ENCODE measurements at places on chromosomes 4 and X.

DNA sequence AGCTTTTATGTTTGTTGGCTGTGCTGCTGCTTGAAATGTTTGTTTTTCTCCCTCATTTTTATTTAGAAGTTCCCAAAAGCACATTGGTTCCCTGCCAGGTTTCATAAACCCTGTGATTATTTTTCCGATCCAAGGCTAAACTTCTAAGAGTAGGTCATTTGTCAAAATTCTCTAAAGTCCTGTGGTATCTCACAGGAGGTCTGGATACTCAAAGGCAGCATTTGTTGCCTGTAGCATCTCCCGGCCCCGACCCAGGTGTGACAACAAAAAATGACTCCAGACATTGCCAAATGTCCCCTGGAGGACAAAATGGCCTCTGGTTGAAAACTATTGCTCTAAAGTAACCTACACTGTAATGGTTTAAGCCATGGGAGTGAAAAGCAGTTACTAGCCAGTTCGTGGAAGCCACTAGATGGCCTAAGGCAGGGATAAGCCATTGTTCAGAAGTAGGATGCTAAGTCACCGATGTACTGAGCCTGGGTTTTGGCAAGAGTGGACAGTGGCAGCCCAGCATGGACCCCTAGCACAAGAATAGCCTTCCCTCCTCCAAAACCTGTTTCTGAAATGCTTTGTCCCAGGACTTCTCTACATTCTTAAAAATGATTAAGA is 256.1 kb downstream of the THOC2 start:
- no peak for DNase-seq

DNA sequence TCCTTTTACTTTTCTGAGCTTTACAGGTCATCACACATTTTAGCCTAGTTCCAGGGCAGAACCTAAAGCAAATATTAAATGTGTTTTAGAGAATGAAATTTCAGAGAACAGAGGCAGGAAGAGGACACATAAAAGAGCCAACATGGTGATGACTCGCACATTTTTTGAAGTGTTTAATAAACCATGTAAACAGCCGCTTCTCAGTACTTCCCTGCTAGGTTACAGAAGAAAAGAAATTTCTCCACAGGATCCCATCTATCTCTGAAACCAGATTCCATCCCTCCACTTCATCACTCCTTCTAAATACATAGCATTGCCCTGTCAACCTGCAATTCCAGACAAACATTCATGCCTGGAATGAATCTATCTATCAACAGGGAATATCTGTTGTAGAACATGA is 949.5 kb upstream of the PCDH7 start:
- no peak for DNase-seq

DNA sequence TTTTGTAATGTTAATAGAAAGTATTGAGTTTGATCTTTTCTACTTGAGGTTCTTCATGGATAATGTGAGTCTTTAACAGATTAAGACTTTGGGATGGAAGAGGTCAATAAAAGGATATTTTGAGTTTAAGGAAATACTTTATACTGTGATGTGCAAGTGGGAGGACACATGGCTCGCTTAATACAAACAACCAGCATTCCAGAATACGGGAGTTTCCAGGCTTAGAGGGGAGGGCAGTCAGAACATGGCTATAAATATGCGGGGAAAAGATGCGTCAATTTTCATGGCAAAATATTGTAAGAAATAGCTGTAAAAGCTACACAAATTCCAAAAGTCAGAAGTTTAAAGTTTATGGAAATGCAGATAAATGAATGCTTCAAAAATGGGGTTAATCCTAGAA is 192.3 kb downstream of the AASDH start:
- DNase-seq = no peak

DNA sequence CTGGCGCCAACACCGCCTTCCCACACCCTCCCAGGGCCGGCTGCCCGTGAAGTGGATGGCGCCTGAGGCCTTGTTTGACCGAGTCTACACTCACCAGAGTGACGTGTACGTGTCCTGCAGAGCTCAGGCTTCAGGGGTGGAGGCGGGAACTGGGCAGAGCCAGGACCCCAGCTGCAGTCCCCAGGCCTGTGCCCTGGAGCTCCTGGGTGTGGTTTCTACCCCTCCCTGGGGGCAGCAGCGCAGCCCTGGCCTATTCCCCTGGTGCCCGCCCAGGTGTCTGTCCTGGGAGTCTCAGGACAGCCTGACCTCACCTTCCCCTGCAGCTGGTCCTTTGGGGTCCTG is 13.1 kb downstream of the FGFR3 start:
- DNase-seq = no peak

DNA sequence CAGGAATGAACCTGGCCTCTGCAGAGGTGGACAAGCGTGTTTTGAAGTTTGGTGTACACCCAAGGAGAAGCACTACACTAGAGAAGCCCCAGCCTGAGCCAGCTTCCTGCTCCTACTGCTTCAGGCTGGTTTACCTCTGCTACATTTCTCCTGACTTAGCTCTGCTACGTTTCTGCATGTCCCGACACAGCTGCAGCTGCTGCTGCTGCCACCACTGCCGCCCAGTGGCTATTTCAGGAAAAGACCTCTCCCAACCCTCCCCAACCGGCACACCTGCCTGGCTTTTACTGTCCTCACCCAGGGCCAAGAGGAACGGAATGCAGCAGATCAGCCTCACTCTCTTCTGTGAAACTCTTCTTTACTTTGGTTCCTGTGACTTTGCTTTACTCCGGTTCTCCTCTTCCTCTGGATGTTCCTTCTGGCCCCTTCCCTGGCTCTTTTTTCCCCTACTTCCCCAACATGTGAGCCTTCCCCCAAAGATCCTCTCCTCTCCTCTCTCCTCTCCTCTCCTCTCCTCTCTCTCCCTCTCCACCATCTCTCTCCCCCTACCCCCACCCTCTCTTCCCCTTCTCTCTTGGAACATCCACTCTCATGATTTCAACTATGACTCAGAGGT is 3.1 kb upstream of the P2RY4 start:
- DNase-seq = no peak

DNA sequence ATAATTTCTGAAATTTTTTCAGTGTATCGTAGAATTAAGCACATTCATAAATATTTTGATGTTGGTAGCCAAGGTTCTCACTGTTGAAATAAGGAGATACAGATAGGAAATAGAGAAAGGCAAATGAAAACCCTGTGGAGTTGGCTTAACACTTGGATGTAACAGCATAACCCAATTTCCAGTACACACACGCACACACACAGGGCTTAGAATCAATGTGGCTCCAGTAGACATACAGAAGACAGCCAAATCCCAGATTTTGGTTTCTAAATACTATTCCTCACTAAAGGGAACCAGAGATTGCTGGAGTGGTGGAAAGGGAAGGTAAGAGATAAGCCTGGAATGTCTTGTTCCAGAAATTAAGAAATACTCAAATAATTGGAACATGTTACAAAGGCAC is 54.4 kb downstream of the SMAD1 start:
- no peak for DNase-seq

GRCh38 chrX:150012647-150013381 is 74.5 kb upstream of the EOLA2 start:
- DNase-seq = no peak

- no peak for DNase-seq
Observed at GRCh38 chrX:49910344-49910743, 12.1 kb upstream of the CLCN5 start.

DNA sequence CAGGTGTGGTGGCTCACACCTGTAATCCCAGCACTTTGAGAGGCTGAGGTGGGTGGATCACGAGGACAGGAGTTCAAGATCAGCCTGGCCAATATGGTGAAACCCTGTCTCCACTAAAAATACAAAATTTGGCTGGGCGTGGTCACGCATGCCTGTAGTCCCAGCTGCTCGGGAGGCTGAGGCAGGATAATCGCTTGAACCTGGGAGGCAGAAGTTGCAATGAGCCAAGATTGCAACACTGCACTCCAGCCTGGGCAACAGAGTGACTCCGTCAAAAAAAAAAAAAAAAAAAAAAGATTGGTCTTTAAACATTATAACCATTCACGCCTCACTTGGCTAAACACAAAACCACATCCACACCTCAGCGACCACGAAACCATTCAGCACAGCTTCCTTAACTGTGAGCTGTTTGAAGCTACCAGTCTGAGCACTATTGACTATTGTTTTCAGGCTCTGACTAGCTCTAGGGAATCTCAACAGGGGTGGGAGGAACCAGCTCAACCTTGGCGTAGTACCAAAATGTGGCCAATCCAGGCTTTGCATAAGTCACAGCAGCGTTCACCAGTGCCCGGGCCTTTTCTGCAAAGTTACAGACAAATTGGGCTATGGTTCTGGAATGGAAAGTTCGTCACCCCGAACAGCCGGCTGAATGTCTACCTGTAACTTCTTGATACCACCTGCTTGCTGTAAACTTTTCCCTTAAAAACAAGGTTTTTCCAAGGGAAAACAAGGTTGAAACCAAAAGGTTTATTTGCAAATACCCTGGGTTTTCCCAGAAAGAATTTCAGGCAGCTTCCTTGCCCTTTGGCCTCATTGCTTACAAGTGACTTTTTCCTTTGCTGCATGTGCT is 73.6 kb upstream of the DHX15 start:
- no peak for DNase-seq

DNA sequence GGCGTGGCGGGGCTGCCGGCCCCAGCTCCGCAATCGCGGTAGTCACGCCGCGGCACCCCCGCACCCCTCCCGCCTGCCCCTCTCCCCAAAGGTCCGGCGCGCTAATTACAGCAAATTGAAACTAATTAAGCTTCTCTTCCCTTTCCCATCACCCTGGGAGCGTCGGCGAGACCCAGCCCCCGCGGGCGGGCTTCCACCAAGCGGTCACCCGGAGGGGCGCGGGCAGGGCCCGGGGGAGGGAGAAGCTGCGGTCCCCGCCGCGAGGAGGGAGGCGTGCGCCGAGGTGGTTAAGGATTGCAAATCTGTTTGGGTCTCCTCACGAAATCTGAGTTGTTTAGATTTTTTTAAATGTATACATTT is 13.1 kb downstream of the ARX start:
- DNase-seq = no peak

- DNase-seq = no peak
Observed at GRCh38 chr4:10164877-10165283, 48.3 kb upstream of the WDR1 start.

GRCh38 chr4:31108762-31109161 is 388.6 kb downstream of the PCDH7 start:
- no peak for DNase-seq

DNA sequence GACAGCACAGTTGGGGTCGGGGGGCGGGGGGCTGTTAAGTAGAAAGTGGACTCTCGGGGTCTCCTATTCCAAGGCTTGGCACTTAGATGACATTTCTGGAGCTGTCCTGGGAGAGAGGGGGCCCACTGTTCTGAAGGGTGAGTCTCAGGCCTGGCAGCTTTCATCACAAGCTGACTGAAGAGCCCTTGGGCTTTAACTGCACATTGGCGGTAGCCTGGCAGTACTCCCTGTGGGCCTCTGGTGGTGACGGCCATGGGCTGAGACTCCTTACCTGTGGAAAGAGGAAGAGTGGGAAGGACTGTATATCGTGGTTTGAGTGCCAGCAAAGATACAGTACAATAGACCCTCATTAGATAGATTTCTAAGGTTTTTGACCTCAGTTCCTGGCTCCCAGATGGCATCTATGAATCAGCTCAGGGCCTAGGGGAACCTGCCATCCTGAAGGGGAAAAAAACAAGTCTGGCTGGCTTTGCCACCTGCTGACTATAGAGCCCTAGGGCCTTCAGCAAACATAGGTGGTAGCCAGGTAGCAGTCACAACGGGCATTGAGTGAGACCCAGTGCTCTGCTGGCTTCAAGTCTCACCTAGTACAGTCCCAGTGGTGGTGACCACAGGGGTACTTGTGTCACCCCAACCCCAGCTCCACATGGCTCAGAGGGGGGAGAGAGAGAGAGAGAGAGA is 87.9 kb downstream of the ANKRD17 start:
- no peak for DNase-seq

DNA sequence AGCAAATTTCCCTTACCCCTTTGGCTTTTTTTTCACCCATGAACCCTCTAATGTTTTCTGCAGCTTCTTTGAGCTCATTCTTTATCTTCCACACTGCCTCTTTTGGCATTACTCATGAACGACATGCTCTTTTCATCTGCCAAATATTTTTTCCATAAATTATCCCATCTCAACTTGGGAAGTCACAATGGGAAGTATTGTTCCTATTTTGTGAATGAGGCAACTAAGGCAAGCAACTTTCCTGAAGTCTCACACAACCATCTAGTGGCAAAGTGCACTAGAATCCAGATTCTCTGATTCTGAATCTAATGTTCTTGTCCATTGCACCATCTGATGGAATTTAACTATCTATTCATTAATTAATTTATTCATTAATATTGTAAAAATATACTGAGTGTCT is 625 bp downstream of the RTL9 start:
- no peak for DNase-seq

DNA sequence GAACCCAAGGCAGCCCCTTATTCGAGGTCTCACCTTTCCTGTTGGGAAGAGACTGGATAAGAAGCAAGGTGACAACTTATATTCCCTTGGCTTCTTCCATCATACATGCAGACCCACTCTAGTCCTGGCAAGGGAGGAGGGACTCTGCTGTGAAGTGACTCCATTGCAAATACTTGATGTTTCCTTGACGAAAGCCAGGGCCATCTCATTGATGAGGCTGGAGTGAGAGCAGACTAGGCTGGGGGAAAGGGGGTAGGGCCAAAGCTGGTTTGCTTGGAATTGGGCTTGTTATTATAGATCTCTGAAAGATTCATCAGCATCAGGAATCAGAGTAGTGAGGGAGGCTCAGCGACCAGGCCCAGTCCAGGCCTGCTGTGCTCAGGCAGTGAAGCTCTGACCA is 2.3 kb upstream of the NHSL2 start:
- DNase-seq = no peak

DNA sequence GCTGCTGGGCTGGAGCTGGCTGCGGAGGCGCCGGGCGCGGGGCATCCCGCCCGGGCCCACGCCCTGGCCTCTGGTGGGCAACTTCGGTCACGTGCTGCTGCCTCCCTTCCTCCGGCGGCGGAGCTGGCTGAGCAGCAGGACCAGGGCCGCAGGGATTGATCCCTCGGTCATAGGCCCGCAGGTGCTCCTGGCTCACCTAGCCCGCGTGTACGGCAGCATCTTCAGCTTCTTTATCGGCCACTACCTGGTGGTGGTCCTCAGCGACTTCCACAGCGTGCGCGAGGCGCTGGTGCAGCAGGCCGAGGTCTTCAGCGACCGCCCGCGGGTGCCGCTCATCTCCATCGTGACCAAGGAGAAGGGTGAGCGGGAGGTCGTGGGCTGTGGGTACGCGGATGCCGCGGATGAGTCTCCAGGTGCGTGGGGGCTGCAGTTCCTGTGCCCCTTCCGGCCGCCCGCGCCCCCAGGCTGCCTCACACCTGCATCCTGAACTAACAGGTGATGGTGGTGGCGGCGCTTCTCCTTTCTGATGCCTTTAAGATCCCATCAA is 499 bp downstream of the CYP2U1 start:
- no peak for DNase-seq

- no peak for DNase-seq
Observed at GRCh38 chrX:16207634-16208033, 40.4 kb downstream of the MAGEB17 start.

GRCh38 chr4:153467897-153468262 is 1.7 kb downstream of the TMEM131L start:
- no peak for DNase-seq

- no peak for DNase-seq
Observed at GRCh38 chr4:123836851-123837595, 440.4 kb downstream of the SPRY1 start.

GRCh38 chr4:126834854-126835253 is 797.9 kb upstream of the INTU start:
- no peak for DNase-seq

Measured in effector CD8-positive, alpha-beta T cell (primary cell).